ENCODE measurements at places on chromosomes 2 and 18.

GRCh38 chr2:177478907-177479306, 86.3 kb downstream of the AGPS start:
- no peak for DNase-seq

DNA sequence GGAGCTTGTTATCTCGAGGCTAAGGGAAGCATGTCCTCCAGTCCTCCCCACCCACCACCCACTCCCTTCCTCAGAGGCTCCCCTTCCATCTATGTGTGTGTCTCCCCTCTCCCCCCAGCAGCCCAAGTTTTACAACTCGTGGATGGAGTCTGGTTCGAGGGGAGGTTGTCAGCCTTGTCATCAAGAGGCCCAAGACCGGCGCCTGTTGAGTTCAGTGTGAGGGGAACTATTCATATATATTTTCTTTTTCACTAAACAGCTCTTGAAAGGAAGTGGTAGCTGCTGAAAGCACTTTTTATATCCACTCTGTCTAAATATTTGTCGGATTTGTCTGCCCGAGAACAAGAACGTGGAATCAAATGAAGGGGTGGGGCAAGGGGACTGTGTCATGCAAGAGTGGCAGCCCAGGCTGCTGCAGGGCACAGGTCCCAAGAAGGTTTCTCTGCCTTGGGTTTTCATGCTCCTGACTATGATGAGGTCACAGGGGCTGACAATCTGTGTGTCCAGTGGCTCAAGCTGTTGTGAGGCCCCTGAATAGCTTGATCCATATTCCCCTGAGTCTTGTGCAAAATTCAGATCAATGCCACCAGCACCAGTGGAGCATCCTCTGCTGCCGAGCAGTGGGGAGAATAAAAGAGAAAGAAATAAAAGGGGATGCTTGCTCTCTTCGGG, 35.0 kb downstream of the NRP2 start:
- DNase-seq = no peak

DNA sequence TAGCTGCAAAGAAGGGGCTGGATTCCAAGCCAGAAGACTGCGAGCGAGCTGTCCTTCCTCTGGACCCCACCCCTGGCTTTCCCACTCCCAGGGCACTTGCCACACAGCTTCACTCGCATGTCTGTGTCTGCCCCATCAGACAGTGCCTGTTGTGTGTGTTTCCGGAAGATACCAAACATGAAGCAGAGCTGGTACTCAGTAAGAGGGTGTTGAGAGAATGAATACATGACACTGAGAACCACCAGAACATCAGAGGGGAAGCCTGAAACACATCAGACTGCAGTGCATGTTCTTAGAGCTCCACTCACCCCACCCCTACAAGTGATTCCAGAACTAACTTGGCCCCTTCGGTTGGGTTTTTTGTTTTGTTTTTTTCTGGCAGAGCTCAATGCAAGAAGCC, 181.5 kb downstream of the TTC32 start:
- no peak for DNase-seq

GRCh38 chr2:128562471-128563347, 244.0 kb upstream of the HS6ST1 start:
- no peak for DNase-seq

- DNase-seq = no peak
These were observed 4.1 kb downstream of the TMEM237 start for GRCh38 chr2:201639205-201639604.

GRCh38 chr2:159094173-159094737, 125.8 kb downstream of the TANC1 start:
- no peak for DNase-seq

- no peak for DNase-seq
These were observed 405.0 kb downstream of the XIRP2 start for GRCh38 chr2:167293172-167293781.

DNA sequence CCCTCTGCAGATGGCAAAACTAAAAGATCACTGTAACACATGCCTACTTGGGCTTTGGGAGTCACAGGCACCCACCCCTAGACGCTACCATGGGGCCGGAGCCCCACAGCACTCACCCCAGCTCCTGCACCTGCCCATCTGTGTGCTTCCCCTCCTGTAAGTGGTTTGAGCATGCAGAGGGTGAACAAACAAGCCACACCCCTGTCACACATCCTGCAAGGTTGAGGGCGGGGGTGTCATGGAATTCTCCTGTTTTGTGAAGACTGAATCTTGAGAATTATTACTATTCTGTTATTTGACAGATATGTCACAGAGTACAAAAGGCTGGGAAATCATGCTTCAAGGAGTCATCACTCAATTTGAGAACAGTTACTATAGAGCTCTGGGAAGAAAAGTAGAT, 60.9 kb downstream of the RFTN2 start:
- DNase-seq = no peak

Data from stimulated activated CD4-positive, alpha-beta T cell treated with anti-CD3 and anti-CD28 coated beads, Interleukin-12 subunit alpha, Interleukin-12 subunit beta, amount 100 ng/mL, for 24 hours (primary cell).